T-helper 17 cell (primary cell): ENCODE measurements at places on chromosomes 7 and 10. TPM values are rescaled to one million over a fixed set of nuclear protein-coding genes. Genes with fewer than 3 reads are reported as not detected.

The SERPINE1 gene
- 2.5 TPM for total RNA-seq

The CFAP69 gene
- total RNA-seq: 0.60 TPM

DNA sequence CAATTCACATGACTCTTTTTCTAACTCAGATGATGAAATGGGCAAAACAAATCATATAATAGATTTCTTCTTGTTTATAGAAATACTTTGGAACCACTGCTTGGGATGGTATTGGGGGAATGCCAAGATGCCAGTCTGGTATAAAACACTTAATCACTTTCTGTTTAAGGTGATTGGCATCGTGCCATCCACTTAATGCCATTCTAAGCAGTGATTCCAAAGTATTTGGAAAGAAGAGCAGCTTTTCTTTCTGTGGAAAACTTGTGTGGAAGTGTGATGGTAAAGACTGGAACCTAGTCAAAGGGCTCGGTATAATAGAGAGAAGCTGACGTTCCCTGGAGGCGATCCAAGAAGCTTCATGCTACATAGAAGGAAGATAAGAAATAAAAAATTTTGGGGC, 120.6 kb downstream of the TMEM26 start:
- no peaks in the 10 kb centered on the region for H3K4me1 ChIP-seq
- H3K27me3 ChIP-seq: no peaks in the 10 kb centered on the region
- no peak for DNase-seq
- no peak overlapping the region for H3K4me3 ChIP-seq
- no peaks in the 10 kb centered on the region for H3K36me3 ChIP-seq
- no peak overlapping the region for H3K27ac ChIP-seq

GRCh38 chr7:55556031-55556430, 16.3 kb downstream of the VOPP1 start:
- H3K36me3 ChIP-seq: peaks cover 6% of the 10 kb centered on the region
- no peaks in the 10 kb centered on the region for H3K27me3 ChIP-seq
- H3K27ac ChIP-seq: peak overlapping the region; percentile 91
- H3K4me3 ChIP-seq: peak overlapping the region; percentile 12
